ENCODE measurements at places on chromosomes 4 and X.
A peak's percentile ranks its signal among the peaks of the same experiment; 100 is the strongest.

GRCh38 chr4:14800977-14801376 is 201.3 kb upstream of the CPEB2 start:
- DNase-seq, result no peak

DNA sequence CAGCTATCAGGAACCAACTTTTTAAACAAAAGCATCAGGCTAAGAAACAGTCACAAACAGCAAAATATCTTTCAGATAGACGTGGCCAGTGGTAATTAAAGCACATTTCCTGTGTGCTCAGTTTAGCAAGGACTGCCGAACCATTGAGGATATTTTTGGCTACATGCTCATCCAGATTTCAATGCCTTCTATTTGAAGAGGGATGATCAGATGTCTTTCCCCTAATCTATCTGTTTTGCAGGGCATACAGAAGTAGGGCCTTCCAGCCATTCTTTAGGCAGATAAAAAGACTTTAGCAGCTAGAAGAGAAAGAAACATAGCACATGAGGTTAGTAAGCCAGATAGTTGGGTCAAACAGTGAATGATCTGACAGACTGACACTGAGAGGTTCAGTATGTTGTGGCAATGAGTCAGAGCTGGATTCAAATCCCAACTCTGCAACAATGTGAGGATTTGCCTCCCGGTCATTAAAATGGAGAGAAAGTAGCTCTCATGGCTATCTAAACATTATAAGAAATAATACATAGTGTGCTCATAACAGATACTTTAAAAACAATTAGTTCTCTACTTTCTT is 100.0 kb upstream of the PRKG2 start:
- peak; percentile 43 for DNase-seq

DNA sequence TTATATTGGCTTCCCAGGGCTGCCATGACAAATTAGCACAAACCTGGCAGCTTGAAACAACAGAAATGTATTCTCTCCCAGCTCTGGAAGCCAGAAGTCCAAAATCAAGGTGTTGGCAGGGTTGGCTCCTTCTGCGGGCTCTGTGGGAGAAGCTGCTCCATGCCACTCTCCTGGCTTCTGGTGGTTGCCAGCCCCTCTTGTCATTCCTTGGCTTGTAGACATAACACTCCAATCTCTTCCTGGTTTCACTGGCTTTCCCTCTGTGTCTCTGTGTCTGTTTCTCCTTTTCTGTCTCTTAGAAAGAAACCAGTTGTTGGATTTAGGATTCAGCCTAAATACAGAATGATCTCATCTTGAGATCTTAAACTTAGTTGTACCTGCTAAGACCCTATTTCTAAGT is 85.5 kb downstream of the USP46 start:
- no peak for DNase-seq

DNA sequence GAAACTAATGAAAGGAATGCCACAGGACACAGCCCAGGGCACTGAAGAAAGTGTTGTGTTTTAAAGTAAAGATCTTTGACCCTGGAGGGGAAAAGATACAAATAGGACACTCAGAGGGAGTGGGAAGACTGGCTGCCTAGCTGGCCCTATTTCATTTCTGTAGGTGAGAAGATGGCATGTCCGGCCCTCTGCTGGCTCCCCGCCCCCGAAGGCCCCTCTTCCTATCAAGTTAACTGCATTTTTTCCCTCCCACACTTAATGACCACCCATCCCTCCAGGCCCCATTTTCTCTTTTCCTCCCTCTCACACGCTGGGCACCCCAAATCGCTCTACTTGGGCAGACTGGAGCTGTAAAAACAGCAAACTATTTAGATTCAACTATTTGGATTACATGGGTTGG is 5.5 kb upstream of the TRIM75 start:
- DNase-seq, result no peak

- no peak for DNase-seq
Observed at GRCh38 chrX:11445540-11445939, 152.3 kb downstream of the AMELX start.

Measured in AG08396 (cell line).